ENCODE measurements at places on chromosomes 2 and 18.
A peak's percentile ranks its signal among the peaks of the same experiment; 100 is the strongest.

DNA sequence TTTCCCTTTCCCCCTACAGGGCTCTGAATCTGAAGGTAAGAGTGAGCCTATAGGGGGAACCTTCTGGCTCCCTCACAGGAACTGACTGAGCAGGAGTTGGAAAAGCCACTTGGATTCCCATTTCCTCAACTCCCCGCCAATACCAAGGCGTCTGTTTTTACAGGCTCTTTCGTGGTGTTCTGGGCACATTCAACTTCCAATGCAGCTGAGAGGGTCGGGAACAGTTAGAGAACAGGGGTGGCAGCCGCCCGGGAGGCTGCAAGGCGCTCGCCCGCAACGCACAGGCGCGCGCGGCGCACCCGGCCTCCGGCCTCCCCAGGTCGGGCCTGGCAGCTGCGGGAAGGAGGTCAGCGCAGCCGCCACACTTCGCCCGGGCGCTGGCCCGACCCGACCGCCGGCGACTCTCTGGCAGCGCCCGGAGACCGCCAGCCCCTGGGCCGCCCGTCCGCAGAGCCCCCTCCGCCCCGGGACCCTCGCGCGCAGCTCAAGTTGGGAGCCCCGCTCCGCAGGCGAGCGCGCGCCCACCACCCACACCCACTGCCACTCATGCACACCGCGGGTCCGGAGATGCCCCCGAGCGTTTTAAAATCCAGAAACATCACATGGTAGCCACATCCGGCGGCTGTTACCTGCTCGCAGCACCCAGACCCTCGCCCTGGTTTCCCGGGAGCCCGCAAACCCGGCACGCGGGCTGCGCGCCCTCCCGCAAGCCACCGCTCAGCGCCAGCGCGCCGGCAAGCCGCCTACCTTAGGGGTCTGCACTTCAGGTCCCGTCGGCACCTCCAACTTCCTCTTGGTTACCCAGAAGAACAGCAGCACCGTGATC, 816 bp downstream of the GALNT14 start:
- DNase-seq = peak; percentile 50

GRCh38 chr2:172586245-172586891, 30.5 kb downstream of the PDK1 start:
- DNase-seq = no peak

DNA sequence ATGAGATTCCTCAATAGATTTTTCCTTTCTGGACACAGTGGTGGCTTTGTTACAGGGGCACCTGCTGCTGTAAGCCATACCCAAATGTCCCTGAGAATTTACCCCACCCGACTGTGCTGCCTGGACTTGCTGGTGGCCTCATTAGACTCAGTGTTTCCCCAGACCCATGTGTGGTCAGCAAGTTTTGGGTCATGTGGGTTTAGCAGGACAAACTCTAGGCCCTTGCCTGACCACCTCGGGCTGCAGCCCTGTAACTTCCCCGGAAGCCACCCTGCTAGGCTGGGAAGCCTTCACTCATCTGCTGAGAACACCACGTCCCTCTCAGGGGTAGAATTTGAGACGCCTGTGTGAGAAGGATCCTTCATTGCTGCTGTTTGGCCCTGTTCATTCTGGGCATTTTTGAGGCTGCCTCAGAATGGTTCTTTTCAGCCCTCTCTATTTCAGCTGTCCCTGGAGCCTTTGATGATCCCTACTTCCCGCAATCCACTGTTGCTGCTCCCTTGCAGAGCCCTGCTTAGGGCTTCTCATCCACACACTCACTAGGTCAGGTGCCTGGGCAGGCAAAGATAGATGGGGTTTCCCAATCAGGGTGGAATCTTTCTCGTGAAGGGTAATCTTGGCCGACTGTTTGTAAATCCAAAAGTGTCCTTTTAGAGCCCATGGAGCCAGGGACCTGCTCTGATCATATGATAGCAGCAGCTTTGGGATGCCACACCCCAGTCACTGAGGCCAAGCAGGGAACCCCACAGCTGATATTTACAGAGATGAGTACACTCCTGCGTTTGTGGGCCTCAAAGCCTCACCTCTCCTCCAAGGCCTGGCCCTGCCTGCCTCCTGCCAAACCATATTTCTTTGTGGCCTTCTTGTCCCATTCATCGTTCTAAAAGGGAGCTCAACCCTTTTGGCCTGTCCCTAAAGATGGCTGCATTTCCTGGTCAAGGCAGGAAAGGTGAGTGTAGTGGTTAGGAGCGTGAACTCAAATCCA, 6.7 kb downstream of the EHD3 start:
- no peak for DNase-seq

- DNase-seq = no peak
Observed at GRCh38 chr18:49728542-49728941, 84.8 kb downstream of the ACAA2 start.

- DNase-seq = no peak
Observed at GRCh38 chr2:99801327-99801901, 311.6 kb upstream of the REV1 start.

- DNase-seq = no peak
Observed at GRCh38 chr18:24986666-24987302, 365.2 kb downstream of the ZNF521 start.

DNA sequence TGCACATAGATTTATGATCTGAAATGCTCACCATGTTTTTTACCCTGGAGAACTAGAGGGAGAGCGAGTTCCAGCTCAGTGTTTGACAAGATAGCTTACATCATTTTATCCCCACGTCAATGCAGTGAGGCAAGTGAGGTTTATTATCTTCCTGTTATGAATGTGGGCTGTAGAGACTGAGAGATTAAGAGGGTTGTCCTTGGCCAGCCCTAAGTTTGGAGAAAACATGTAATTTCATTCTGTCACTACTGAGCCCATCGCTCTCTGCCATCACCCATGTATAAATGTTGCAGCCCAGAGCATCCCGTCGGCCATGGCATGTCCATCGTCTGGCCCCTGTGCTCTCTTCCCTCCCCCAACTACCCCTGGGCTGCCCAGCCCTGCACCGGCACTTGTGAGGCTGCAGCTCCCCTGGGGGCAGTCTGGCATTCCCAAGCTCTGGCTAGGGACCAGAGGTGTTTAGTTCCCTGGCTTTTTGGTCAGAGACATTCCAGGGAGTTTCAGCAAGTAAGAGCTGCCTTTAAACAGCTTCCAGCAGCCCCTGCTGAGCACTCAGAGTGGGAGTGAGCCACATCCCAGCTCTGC, 136.7 kb downstream of the ANTXR1 start:
- DNase-seq = no peak
